PC-3 (cell line): ENCODE measurements at places on chromosomes 1 and 21. TPM values are rescaled to one million over a fixed set of nuclear protein-coding genes. Genes with fewer than 3 reads are reported as not detected.

DNA sequence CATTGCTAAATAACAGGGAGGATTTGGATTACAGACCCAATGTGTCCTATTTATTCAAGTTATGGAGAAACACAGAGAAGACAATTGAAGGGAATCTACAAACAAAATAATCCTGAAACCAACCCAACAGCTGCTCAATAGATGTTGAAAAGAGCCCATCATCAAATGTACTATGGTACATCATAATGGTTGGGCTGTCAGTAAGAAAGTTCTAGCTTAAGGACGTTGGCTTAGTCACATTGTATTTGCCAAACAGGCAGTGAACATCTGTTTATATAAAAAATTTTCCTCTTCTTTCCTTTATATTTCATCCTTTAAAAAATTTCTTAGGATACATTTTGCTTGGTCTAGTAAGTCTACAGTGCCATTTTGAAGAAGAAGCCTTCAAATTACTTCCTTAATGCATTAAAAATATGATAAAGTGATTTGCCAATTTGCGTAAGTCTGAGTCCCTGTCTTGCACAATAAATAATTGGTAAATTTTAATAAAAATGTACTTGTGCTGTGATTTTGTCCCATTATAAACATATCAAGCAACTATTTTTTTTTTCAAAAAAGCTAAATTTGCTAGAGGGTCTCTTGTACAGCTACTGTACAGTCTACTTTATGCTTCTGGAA is 14.4 kb downstream of the MAP3K7CL start:
- H3K36me3 ChIP-seq: no peaks in the 10 kb centered on the region
- H3K4me1 ChIP-seq: peaks cover 29% of the 10 kb centered on the region
- peak; percentile 23 for DNase-seq
- H3K4me3 ChIP-seq: peak overlapping the region; percentile 15; the same call in 1 of the 2 replicates

GRCh38 chr1:108854221-108855019 is 2.5 kb downstream of the AKNAD1 start:
- no peaks in the 10 kb centered on the region for H3K4me1 ChIP-seq
- no peak for DNase-seq
- no peak overlapping the region for H3K4me3 ChIP-seq
- H3K27ac ChIP-seq: no peak overlapping the region
- no peaks in the 10 kb centered on the region for H3K36me3 ChIP-seq

DNA sequence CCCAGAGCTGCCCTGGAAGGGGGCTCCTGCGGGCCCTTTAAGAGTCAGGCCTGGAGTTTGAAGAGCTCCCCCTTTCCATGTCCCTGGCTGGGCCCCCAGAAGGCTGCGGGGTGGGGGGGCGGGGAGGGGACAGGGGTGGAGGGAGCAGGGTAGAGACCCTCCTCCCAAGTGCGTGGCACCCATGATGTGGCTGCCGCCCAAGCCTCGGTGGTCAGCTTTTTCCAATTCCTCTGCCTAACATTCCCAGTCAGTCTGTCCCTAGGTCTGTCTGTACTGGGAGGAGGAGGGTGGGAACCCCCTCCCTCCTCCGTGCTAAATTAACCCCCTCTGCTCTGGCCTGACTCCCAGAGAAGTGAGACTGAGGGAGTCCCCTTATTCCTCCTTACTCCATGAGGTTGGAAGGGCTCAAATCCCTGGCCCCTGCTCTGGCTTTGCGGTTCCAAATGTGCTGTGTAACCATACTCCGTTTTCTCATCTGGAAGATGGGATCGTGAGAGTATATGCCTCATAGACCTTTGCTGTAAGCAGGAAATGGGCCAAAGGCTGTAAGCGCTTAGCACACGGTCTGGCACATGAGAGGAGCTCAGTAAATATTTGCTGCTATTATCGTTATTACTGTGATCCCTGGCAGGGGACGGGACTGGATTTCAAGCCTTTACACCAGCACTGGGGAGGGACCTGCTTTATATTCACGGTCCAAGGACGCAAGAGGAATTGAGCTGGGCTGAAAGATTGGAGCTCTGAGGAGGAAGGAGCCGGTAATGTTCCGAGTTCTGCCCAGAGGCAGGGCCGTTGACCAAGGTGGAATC is 658 bp upstream of the COL16A1 start:
- H3K27me3 ChIP-seq: no peaks in the 10 kb centered on the region
- no peaks in the 10 kb centered on the region for H3K36me3 ChIP-seq
- H3K27ac ChIP-seq: no peak overlapping the region
- H3K4me1 ChIP-seq: peaks cover 48% of the 10 kb centered on the region

DNA sequence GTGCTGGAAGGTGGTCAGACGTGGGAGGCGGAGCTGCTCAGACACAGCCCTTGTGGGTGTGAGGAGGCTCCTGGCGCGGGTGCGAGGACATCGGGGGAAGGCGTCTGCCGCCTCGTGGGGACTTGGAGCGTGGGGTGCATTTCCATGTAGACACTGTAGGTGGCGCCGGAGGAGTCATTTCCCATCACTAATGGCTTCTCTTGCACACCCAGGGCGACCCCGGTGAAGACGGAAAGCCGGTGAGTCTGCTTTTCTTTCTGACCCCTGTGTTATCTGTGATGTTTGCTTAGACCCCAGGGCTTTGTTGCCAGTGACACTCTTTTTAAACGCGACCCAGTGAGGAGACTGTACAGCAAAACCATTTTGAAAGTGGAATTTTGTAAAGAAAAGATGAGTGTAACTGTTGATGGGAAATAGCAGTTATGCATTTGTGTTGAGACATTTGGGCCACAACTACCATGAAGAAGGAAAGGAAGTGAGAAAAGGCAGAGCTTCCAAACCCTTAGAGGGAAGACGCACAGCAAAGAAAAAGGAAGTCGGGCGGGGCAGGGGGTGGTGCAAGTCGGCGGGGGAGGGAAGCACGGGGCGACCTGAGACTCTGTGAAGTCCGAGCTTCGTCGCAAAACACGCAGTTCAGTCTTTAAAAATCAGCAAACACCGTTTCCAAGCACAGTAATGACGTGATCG is 64.0 kb downstream of the SLC19A1 start:
- H3K27me3 ChIP-seq: no peaks in the 10 kb centered on the region
- H3K4me3 ChIP-seq: no peak overlapping the region
- no peaks in the 10 kb centered on the region for H3K4me1 ChIP-seq
- peak; percentile 57 for DNase-seq
- peaks cover 6% of the 10 kb centered on the region for H3K36me3 ChIP-seq

DNA sequence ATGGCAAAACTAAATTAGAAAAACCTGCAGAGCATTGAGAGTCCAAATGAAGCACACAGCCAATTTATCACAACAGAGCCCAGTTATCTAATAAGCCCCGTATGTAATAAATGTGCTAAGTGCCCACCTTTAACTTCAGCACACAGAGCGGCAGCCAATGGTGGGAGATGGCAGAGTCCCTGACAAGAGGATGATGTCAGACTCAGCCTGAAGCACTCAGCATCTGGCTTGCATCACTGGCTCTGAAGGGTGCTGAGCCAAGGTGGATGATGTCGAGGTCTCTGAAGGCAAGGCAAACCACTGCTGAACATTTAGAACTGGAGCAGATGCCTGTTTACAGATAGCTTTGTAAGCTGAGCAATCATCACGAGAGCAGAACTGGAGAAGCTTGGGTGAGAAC is 118.3 kb downstream of the NUF2 start:
- H3K27me3 ChIP-seq: peaks cover 81% of the 10 kb centered on the region
- H3K27ac ChIP-seq: no peak overlapping the region
- H3K4me3 ChIP-seq: no peak overlapping the region
- no peaks in the 10 kb centered on the region for H3K36me3 ChIP-seq

GRCh38 chr1:29706936-29707335 is 470.6 kb downstream of the PTPRU start:
- 0 out of 2 replicates have a peak overlapping the region, but pooled peaks have one; percentile 37 for H3K4me3 ChIP-seq
- H3K27me3 ChIP-seq: no peaks in the 10 kb centered on the region
- no peak overlapping the region for H3K27ac ChIP-seq

GRCh38 chr1:18907021-18907916 is 4.9 kb upstream of the ALDH4A1 start:
- H3K27me3 ChIP-seq: no peaks in the 10 kb centered on the region
- H3K4me1 ChIP-seq: peaks cover 18% of the 10 kb centered on the region
- no peak overlapping the region for H3K27ac ChIP-seq

GRCh38 chr1:227433663-227434341 is 115.5 kb upstream of the CDC42BPA start:
- H3K4me3 ChIP-seq: no peak overlapping the region
- DNase-seq: no peak
- H3K27ac ChIP-seq: no peak overlapping the region

DNA sequence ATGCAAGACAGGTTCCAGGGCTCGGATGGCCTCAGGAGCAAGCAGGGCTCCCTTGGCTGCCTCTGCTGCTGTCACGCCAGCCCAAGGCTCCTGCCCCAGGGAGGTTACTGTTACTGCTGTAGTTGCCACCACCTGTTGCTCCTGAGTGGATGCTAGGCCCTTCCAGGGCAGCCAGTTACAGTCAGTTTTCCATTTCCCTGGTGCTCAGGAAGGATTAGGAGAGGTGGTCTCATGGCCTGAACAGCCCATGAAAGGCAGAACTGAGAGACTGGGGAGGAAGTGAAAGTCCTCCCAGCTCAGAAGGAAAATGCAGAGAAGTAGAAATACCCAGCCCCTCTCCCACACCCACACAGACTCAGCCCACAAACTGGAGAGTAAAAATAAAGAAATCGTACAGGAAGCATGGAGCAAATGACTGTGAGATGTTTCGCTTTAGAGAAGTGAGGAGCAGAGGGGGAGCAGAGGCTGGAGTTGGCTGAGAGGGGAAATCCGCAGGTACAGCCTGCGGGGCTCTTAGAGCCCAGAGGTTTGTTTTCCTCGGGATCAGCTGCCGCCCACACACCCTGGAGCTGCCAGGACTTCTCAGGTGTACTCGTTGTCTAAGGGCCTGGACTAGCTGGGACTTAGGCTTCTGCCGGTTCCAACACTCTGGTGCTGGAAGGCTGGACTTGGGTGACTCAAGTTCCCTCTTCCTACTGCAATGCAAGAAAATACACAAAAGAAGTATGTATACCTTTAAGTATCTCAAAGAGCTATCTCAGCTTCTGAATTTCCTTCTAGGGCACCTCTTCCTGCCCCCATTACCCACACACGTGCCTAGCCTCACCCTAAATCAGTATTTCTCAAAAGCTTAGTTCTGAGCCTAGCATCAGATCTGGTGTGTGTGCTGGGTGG is 2.3 kb downstream of the IL6R start:
- H3K4me1 ChIP-seq: peaks cover 30% of the 10 kb centered on the region
- no peaks in the 10 kb centered on the region for H3K27me3 ChIP-seq
- H3K36me3 ChIP-seq: no peaks in the 10 kb centered on the region
- no peak for DNase-seq

DNA sequence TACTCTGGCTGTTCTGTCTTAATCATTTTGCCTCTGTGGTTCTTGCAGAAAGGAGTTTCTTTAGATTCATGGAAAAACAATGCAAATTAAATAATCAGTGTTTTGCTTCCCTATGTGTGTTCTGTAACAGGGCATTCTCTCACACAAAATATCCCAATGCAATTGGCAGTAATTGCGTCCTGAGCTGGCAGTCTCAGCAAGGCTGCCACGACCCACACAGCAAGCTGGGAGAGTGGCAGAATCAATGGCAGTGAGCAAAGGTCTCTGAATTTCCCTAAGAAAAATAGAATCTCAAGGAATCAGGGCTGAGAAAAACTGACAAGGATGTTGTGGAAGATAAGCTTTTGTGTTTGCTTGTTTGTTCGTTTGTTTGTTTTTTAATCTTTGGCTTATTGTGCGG is 198.1 kb upstream of the ST6GALNAC5 start:
- H3K36me3 ChIP-seq: no peaks in the 10 kb centered on the region
- H3K27ac ChIP-seq: no peak overlapping the region
- H3K27me3 ChIP-seq: 0 out of 2 replicates have a peak, but pooled peaks cover 2% of the 10 kb centered on the region
- DNase-seq: no peak
- H3K4me3 ChIP-seq: no peak overlapping the region
- H3K4me1 ChIP-seq: no peaks in the 10 kb centered on the region

DNA sequence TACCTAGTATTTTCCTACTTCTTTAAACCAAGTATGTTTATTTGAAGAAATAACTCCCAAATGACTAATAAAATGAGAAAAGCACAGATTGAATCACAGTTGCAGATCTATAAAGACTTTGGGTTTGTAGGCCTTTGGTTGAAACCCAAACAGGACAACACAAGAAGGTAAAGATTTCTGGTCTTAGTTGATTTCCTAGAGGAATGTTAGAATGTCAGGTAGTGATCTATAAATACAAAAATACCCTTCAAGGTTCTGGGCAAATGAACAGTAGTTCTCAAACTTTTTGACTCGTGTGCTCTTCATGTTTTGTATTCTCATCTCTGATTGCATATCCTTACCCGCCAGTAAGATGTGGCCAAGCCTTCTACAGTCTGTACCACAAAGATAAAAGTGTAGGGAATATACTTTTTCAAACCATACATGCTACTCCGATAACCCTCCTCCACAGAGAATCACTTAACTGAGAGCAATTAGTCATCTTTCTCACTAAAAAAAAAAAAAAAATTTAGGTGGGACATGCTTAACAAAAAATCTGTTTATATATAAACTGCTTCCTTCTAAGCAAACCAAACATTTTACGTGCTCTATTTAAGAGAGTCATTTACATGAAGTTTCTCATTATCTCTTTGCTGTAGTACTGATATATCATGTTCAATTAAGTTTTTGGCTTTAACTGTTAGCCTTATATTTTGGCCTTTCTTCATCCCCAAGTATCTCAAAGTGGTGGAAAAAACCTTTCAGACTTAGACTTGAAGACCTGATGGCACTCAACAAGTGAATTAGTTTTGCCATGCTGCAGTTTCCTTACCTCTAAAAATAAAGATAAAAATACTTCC is 36.0 kb downstream of the CNIH4 start:
- no peak overlapping the region for H3K27ac ChIP-seq
- no peaks in the 10 kb centered on the region for H3K4me1 ChIP-seq
- H3K27me3 ChIP-seq: no peaks in the 10 kb centered on the region
- peaks cover 78% of the 10 kb centered on the region for H3K36me3 ChIP-seq
- no peak overlapping the region for H3K4me3 ChIP-seq
- no peak for DNase-seq

DNA sequence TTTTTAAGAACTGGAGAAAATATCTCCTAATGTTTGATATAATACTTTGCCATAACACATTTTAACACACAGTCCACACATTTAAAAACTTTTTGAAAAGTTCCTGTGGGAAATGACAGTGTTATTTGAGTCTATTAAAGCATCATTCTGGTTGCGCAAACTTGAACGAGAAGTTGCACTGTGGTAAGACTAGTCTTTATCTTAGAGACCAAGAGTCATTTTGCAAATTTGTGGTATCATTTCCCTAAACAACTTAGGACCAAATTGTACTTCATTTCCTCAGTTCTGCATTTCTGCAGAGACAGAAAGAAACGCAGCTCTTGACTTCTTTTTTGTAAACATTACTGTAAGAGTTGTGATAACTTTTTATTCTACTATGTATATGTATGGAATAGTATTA is at the start of gene RGS18:
TSS of gene RGS18 (plus strand) at position 282 of the 400 bp plus-strand sequence. CDS start 176 bp downstream, outside the sequence.
- H3K27me3 ChIP-seq: no peaks in the 10 kb centered on the region
- no peak within 1 kb of the TSS for H3K4me3 ChIP-seq
- H3K27ac ChIP-seq: no peak within 1 kb of the TSS
- H3K36me3 ChIP-seq: no peaks in the 10 kb centered on the region

GRCh38 chr21:19842601-19843000 is 1155.6 kb upstream of the NCAM2 start:
- no peak overlapping the region for H3K4me3 ChIP-seq
- no peak for DNase-seq
- H3K36me3 ChIP-seq: no peaks in the 10 kb centered on the region
- no peaks in the 10 kb centered on the region for H3K27me3 ChIP-seq
- no peak overlapping the region for H3K27ac ChIP-seq

The IGSF3 gene
- 15.5 and 17.2 TPM in 2 replicates for total RNA-seq

The TRIM17 gene
- not detected in 2 replicates for total RNA-seq

The AZIN2 gene
- 2.2 and 3.3 TPM in 2 replicates for total RNA-seq

The DCDC2B gene
- total RNA-seq: not detected in 2 replicates

The NECTIN4 gene
- 6.8 and 7.0 TPM in 2 replicates for total RNA-seq

The HSD17B7 gene
- total RNA-seq: 21.5 and 28.4 TPM in 2 replicates

The APOBEC4 gene
- total RNA-seq: not detected in 2 replicates

The RNF186 gene
- 0.69 TPM in 1 of 2 replicates, not detected in the other for total RNA-seq

The IFT25 gene
- total RNA-seq: 49.7 and 66.7 TPM in 2 replicates
